ENCODE measurements at places on chromosomes 16 and 17.
A peak's percentile ranks its signal among the peaks of the same experiment; 100 is the strongest.

DNA sequence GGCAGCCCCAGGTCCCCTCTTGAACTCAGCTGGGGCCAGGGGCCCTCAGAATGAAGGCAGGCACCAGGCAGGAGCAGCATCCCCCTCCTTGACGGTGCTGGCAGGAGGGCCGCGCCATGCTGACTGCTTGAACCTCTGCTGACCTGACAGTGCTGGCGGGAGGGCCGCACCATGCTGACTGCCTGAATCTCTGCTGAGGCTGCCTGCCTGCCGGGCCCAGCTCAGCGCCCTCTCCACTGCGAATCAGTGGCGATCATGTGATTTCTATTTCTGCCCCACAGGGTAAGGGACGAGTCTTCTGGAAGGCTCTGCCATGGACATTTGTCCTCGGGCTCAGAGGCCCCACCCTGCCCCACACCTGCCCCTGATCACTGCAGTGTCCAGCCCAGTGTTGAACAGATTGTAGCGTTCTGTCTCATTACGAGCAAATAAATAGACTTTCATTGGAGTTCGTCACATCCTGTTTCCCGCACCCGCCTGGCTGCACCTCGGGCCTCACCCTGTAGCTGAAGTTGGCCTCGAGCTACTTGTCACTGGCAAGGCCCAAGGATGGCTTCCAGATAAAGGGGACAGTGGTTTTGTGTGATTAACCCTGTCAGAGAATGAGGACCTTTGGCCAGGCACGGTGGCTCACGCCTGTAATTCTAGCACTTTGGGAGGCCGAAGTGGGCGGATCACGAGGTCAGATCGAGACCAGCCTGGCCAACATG, 8.6 kb downstream of the C16orf90 start:
- no peak overlapping the region for H3K4me3 ChIP-seq
- no peak for DNase-seq
- H3K4me1 ChIP-seq = peaks cover 6% of the 10 kb centered on the region
- peaks cover 24% of the 10 kb centered on the region for H3K36me3 ChIP-seq

- DNase-seq = no peak
- H3K27ac ChIP-seq = peak overlapping the region; percentile 74
- H3K27me3 ChIP-seq = no peaks in the 10 kb centered on the region
Observed at GRCh38 chr16:67529582-67530012, 968 bp downstream of the RIPOR1 start.

DNA sequence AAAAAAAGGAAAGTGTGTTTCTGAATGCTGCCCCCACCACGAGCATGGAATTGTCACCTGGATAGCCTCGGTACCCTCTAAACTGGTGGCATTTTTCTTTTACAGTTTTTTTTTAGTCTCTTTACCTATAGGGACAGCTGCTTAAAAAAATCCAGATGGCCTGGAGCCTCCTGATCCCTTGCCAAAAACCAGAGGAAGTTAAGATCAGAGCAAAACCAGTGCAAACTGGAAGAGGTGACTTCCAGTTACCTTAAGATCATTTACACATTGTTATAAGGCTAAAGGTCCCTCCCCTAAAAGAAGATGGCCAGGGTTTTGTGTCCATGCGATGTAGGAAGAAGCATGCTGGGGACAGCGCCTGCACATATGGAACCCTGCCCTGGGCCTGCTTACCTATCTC, 3.5 kb downstream of the MEFV start:
- H3K27me3 ChIP-seq = peaks cover 14% of the 10 kb centered on the region
- no peak overlapping the region for H3K4me3 ChIP-seq
- no peaks in the 10 kb centered on the region for H3K36me3 ChIP-seq
- H3K4me1 ChIP-seq = no peaks in the 10 kb centered on the region
- H3K27ac ChIP-seq = no peak overlapping the region
- DNase-seq = no peak

DNA sequence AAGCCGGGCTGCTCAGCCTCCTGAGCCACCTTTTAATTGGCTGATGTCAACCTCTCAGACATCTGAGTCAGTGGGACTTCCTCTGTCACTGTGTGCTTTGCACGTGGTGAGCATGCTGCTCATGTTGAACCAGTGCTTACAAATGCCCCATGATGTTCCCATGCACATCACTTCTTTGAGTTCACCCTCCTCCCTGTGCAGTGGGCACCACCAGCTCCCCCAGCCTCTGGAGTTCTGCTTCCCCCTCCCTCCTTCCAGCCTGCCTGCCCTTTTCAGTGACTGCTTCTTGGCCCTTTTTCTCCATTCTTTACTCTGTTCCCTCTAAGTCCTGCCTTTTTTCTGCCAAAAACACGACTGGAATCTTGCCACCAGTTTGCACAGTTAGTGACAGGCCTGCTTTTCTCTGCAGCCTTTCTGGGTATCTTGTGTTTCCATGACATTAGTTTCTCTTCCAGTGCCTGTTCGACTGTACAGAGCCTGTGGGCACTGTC, 41.6 kb downstream of the USP10 start:
- peaks cover 8% of the 10 kb centered on the region for H3K36me3 ChIP-seq
- H3K27ac ChIP-seq = peak overlapping the region; percentile 60

- H3K27ac ChIP-seq = no peak overlapping the region
- no peaks in the 10 kb centered on the region for H3K4me1 ChIP-seq
- H3K36me3 ChIP-seq = no peaks in the 10 kb centered on the region
- DNase-seq = no peak
- H3K4me3 ChIP-seq = no peak overlapping the region
Observed at GRCh38 chr16:11446566-11447119, 101.4 kb downstream of the RMI2 start.

DNA sequence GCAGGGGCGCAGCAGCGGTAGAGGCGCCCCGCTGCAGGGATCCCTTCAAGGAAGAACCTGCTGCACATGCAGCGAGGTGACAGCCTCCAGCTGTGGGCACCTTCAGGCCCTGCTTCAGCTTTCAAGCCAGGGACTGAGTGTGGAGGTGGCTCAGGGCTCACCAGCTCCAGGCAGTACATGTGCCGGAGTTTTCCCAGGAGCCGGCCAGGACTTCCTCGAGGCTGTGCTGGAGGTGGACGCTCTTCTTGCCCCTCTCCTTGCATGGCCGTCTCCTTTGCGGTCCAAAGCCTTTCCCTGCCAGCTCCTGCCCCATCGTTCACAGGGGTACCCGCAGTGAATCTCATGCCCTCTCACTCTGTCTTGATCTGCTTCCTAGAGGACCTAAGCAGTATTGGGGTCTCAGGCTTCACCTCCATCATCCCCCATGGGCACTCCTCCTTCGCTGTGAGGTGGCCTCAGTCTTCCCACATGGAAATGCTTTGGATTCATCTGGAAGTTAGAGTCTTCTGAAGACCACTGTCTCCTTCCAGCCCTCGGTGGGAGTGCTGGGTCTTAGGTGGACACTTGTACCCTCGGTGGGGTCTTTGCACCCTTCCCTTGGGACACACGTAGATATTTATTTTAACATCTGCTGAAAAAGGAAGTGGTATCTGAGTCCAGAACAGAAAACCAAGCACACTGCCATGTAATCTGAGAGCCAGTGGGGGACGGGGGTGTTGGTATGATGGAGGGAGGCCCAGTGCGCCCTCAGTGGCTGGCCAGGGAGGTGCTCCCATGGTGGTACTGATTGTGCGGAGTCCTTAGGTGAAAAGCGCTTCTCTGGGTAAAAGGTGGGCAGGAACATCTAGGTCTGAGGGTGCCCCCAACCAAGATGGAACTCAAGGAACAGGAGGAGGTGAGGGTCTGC, 7.0 kb downstream of the XYLT2 start:
- H3K27ac ChIP-seq = no peak overlapping the region
- peaks cover 8% of the 10 kb centered on the region for H3K4me1 ChIP-seq
- no peak for DNase-seq
- H3K4me3 ChIP-seq = no peak overlapping the region
- H3K27me3 ChIP-seq = no peaks in the 10 kb centered on the region
- H3K36me3 ChIP-seq = peaks cover 10% of the 10 kb centered on the region

GRCh38 chr16:87198328-87198832, 118.8 kb downstream of the C16orf95 start:
- DNase-seq = no peak
- H3K36me3 ChIP-seq = no peaks in the 10 kb centered on the region
- H3K4me3 ChIP-seq = no peak overlapping the region
- peaks cover 8% of the 10 kb centered on the region for H3K4me1 ChIP-seq
- no peak overlapping the region for H3K27ac ChIP-seq

DNA sequence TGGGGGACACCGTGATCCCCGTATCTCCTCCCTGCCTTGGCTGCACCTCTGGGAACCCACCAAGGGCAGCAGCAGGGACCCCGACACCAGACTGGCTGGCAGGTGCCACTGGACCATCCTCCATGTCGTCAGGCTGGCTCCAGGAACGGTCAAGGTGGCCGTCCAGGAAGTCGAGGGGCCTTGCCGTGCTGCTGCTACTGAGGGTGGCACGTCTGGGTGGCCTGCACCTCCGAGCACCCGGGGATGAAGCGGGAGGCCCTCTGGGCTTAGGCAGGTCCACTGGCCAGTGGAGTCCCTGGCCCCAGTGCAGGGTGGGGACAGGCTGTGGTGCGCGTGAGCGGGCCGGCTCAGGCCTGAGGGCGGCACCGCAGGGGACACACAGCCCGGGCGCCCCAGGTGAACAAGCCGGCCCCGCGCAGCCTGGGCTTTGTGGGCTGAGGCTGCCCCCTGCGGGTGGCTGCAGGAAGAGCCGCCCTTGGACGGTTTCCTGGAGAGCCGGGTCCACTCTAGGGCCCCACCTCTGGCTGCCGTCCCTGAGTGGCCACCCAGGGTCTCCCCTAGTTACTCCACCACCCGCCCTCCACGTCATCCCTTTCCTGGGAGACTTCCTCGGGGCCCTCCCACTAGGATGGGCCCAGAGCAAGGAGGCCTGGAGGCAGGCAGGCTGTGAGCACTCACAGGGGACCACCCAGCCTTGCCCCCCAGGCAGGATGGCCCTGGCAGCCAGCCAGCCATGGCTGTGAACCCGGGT, 42.8 kb upstream of the ZC3H18 start:
- peaks cover 16% of the 10 kb centered on the region for H3K4me1 ChIP-seq
- no peak overlapping the region for H3K27ac ChIP-seq
- H3K4me3 ChIP-seq = no peak overlapping the region
- H3K27me3 ChIP-seq = no peaks in the 10 kb centered on the region
- DNase-seq = peak; percentile 80
- H3K36me3 ChIP-seq = peaks cover 10% of the 10 kb centered on the region

GRCh38 chr17:82978765-82979349, 100.6 kb upstream of the METRNL start:
- no peak overlapping the region for H3K27ac ChIP-seq
- no peaks in the 10 kb centered on the region for H3K27me3 ChIP-seq

DNA sequence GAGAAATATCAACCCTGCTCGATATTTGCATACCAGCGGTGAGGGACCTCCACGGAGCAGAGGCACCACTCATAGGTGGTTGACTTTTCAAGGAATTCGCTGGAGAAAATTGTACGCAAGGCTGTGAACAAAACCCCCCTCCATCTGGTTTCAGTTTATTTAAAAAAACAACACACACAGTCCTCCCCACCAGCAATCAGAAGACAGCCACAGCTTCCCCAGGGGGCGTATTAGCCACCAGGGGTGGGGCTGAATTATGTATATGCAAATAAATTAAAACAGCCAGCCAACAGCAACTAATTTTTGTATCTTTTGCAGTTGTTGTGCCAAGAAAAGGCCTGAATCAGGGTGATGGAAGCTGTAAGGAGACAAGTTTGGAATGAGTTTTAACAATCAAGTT, 5.9 kb upstream of the HSD11B2 start:
- H3K36me3 ChIP-seq = no peaks in the 10 kb centered on the region
- peaks cover 19% of the 10 kb centered on the region for H3K4me1 ChIP-seq
- no peak for DNase-seq
- peaks cover 52% of the 10 kb centered on the region for H3K27me3 ChIP-seq

GRCh38 chr17:49359990-49360795, 1.9 kb downstream of the ZNF652 start:
- H3K27ac ChIP-seq = peak overlapping the region; percentile 92
- peak overlapping the region; percentile 87 for H3K4me3 ChIP-seq
- no peaks in the 10 kb centered on the region for H3K27me3 ChIP-seq
- no peak for DNase-seq
- no peaks in the 10 kb centered on the region for H3K36me3 ChIP-seq

- H3K27me3 ChIP-seq = peaks cover 3% of the 10 kb centered on the region
- peak overlapping the region; percentile 76 for H3K4me3 ChIP-seq
- no peak for DNase-seq
- peaks cover 53% of the 10 kb centered on the region for H3K4me1 ChIP-seq
- peak overlapping the region; percentile 90 for H3K27ac ChIP-seq
Observed at GRCh38 chr17:61409301-61410112, 9.9 kb downstream of the TBX2 start.

GRCh38 chr17:73555199-73555960, 88.9 kb downstream of the SDK2 start:
- H3K27ac ChIP-seq = no peak overlapping the region
- no peak overlapping the region for H3K4me3 ChIP-seq
- H3K36me3 ChIP-seq = no peaks in the 10 kb centered on the region
- peaks cover 2% of the 10 kb centered on the region for H3K27me3 ChIP-seq
- no peak for DNase-seq
- H3K4me1 ChIP-seq = peaks cover 19% of the 10 kb centered on the region

GRCh38 chr17:50380369-50381259, 7.6 kb downstream of the EME1 start:
- H3K4me1 ChIP-seq = no peaks in the 10 kb centered on the region
- no peak for DNase-seq
- H3K4me3 ChIP-seq = no peak overlapping the region
- H3K27me3 ChIP-seq = no peaks in the 10 kb centered on the region
- H3K27ac ChIP-seq = no peak overlapping the region
- peaks cover 31% of the 10 kb centered on the region for H3K36me3 ChIP-seq

DNA sequence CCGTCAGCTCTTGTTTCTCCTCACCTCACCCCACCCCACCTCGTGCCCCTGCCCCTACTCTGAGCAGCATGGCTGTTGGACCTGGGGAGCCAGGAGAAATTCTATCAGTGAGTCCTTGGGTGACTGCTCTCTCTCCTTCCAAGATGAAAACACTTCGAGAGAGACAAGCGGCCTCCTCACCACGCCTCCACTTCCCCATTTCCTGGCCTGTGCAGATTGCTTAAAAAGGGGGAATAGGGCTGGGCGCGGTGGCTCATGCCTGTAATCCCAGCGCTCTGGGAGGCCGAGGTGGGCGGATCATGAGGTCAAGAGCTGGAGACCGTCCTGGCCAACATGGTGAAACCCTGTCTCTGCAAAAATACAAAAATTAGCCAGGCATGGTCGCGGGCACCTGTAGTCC, 9.5 kb downstream of the DLX4 start:
- no peak overlapping the region for H3K27ac ChIP-seq
- peaks cover 39% of the 10 kb centered on the region for H3K4me1 ChIP-seq
- H3K36me3 ChIP-seq = no peaks in the 10 kb centered on the region
- peaks cover 79% of the 10 kb centered on the region for H3K27me3 ChIP-seq
- no peak overlapping the region for H3K4me3 ChIP-seq

DNA sequence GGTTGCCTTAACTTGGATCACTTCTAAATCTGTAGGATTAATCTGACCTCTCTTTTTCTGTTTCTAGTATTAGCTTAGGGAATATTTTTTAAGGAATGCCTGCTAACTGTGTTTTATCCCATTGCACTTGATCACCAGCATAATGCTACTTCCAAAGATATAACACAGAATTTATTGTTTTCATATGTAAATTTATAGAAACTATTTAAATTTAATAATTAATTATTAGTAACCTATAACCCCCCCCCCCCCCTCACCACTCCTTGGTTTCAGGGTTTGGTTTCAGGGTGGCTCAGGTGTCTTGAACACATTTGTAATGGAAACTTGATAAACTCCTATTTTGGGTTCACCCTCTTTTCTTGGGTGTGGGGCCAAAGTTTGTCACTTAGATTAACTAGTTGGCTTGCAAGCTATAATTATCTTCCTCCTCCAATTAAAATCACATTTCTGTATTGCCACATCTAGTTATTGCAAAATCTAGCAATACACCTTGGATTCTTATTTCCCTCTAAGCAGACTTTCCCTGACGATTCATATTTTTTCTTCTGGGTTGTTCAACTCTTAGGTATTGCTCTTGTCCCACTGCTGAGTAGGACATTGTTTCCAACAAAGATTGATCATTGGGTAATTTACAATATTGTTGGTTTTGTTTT, 18.3 kb downstream of the KRT12 start:
- H3K36me3 ChIP-seq = no peaks in the 10 kb centered on the region
- no peak overlapping the region for H3K4me3 ChIP-seq
- H3K27me3 ChIP-seq = peaks cover 20% of the 10 kb centered on the region
- H3K27ac ChIP-seq = no peak overlapping the region

All from mesothelial cell of epicardium (in vitro differentiated cells).